ENCODE measurements at places on chromosomes 12 and 14.
A peak's percentile ranks its signal among the peaks of the same experiment; 100 is the strongest.

DNA sequence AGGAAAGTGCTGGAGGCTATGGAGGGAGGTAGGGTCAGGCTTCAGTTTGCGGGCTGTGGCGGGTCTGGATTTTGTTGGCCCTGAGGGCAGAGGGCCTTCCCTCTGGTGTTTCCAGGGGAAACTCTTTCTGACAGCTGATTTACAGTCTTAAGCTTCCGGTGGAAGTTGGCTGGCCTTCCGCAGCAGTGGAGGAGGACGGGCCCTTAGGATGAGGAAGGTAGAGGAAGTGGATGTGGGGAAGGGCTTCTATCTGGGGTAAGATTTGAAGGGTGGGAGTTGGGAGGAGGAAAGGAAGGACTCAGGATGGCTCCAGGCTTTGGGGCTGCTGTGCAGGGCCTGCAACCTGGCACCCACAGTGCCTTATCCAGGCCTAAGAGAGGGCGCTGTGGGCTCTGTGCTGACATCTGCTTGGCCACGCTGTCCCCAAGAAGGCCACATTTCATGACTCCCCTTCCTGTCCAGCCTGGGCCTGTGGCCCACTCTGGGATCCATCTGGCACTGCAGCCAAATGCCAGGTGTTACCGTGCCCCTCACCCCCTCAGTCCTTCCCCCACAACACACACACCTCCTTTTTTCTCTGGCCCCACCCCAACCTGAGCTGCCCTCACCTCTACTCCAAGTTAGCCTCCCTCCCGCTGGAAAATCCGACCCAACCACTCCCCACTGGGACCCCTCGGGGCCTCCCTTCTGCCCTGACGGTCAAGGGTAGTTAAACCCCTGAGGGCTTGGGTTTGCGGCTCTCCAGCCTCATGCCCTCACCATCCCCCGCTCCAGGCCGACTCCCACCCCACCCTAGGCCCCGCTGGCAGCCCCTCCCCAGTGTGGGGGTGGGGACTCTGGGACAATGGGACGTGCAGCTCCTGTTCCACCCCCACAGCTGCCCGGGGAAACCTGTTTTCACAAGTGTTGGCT, 7.7 kb upstream of the PPP1R13B start:
- no peak for DNase-seq

GRCh38 chr14:92613008-92613658, 99.6 kb downstream of the RIN3 start:
- DNase-seq: peak; percentile 77

- no peak for DNase-seq
These were observed 2.2 kb upstream of the CMKLR1 start for GRCh38 chr12:108341356-108341755.

DNA sequence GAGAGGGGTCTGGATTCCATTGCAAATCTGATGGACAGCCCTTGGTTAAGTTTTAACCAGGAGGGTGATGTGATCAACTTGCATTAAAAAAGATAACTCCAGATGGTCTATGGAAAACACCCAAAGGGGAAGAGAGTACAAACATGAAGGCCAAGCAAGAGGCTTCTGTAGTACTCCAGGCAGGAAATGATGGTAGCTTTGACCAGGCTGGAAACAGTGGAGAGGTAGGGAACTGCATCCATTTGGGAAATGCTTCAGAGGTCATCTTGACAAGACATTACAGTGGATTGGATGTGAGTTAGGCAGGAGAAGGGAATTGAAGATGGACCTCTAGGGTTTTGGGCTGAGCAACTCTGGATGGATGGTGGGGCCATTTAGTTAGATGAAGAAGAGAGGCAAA, 391.1 kb downstream of the IPO8 start:
- no peak for DNase-seq

DNA sequence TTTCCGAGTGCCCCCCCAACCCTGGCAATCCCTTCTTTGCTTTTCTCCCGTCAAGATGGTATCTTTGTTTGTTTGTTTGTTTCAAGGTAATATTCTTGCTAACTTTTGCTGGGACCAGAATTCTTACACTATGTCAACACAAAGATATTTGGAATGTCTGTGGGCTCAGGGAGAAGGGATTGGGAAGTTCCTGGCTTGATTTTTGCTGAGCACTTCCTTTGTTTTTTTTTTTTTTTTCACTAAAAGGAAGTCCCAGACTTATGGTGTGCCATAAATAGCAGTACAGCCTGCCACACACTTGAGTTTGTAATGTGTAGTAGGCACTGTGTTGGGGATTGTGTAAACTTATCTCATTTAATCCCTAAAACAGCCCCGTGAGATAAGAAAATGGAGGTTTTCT, 11.2 kb upstream of the RNU6-7 start:
- DNase-seq: no peak

GRCh38 chr14:53509276-53510244, 356.4 kb upstream of the DDHD1 start:
- DNase-seq: no peak

GRCh38 chr12:110117956-110118685, 6.0 kb upstream of the IFT81 start:
- no peak for DNase-seq

- no peak for DNase-seq
These were observed 254.4 kb upstream of the CCDC196 start for GRCh38 chr14:66231820-66232219.

GRCh38 chr14:97077687-97078086, 280.5 kb downstream of the VRK1 start:
- DNase-seq: no peak
